ENCODE measurements at places on chromosomes 5 and 9.

DNA sequence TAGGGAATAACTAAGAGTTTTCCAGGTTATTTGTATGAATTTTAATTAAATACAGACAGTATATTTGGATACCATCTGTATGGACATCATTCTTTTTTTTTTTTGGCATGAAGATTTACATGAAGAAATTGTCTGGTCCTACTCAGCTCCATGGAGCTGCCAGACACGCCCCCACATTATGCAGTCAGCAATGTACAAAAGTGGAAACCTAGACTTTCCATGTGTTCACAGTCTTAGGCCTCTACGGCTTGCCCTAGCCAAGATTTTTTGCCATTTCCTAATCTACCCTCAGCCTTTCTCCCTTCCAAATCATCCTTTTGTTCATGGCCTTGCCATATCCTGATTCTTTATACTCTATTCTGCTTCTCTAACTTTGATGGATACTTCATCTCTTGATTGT lies 207.1 kb downstream of the SGCD start:
- DNase-seq = no peak

GRCh38 chr9:95504053-95504963 lies 12.5 kb downstream of the PTCH1 start:
- DNase-seq = no peak

DNA sequence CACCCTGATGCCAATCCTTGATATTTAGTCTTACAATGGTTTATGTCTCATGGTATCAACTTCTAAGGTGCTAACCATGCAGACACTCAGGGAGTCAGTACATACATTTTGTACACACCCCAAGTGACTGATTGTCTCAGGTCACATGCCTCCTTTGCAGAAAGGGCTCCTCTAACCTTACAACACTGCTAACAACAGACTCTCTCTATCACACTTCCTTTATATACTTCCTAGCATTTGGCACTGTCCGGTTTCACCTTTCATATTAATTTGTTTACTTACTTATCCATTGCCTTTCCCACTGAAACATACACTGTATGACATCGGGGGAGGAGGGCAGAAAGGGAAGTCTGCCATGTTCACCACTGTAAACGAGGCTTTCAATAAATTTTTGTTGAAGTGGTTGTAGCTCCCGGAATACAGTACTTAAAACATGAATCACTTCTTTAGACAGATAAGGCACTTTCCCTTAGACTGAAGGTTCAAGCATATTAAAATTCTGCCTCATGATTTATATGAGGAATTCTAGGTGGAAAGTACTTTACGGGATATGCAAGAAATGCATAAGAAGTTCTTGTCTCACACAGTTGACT lies 20.6 kb downstream of the EMB start:
- DNase-seq = no peak

GRCh38 chr5:110625376-110625999 lies 101.0 kb downstream of the TMEM232 start:
- no peak for DNase-seq

DNA sequence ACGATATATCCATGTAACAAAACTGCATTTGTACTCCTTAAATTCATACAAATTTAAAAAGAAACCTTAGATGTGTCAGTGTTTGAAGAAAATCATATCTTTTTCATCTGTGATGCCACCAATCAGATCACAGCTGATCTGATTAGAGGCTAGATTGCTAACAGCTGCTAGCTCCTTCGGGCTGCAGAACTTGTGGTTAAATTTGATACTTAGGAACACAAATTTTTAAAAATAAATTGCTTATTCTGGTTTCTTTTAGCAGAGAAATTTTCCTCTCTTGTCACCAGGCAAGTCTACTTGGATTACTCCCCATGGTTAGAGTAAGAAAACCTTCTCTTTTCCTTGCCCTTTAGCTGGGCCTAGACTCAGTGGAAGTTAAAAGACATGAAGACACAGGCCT lies 94.6 kb upstream of the RANBP6 start:
- DNase-seq = no peak

GRCh38 chr5:35707659-35708058 lies 90.0 kb downstream of the SPEF2 start:
- DNase-seq = no peak

DNA sequence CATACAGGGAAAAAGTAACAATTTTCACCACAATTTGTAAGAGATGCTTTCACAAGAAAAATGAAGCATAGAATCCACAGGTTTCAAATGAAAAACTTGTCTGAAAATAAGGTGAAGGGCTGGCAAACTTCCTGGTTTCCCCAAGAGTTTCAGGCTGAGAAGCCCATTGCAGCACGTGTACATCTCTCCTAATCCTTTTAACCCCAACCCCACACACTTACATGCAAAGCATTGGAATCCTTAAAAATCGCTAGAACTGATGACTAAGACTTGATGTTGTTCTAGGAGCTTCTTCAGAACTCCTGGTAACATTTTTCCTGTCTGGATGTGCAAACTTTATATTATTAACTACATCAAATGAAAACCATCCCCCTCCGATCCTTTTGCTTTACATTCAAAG lies 317.8 kb upstream of the RGMB start:
- no peak for DNase-seq

DNA sequence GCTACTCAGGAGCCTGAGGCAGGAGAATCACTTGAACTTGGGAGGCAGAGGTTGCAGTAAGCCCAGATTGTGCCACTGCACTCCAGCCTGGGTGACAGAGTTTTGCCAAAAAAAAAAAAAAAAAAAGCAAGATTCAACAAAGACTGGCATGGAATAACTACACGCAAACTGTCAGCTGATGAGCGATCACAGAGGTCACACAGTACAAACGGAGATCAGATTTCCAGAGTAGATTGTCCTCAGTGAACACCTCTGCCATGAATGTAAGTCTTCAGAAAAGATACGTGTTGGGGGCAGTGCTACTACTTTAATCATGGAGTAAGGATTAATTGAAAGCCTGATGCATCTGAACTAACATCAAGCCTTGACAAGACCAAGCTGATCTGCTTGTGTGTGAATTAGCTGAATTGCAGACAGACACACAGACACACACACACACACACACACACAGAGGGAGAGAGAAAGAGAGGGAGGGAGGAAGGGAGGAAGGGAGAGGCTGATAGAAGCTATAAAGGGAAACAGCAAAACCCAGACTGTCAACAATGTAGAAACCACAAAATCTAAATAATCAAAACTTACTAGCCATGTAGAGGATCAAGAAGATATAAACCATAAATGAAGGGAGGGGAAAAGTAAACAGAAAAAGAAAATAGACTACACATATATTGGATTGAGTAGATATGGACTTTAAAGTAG lies 222.9 kb upstream of the ZNF462 start:
- no peak for DNase-seq

All from right hindlimb (tissue), 1 donor.